IMR-90 (cell line): ENCODE measurements at places on chromosomes 12 and 14. TPM values are rescaled to one million over a fixed set of nuclear protein-coding genes. Genes with fewer than 3 reads are reported as not detected.

DNA sequence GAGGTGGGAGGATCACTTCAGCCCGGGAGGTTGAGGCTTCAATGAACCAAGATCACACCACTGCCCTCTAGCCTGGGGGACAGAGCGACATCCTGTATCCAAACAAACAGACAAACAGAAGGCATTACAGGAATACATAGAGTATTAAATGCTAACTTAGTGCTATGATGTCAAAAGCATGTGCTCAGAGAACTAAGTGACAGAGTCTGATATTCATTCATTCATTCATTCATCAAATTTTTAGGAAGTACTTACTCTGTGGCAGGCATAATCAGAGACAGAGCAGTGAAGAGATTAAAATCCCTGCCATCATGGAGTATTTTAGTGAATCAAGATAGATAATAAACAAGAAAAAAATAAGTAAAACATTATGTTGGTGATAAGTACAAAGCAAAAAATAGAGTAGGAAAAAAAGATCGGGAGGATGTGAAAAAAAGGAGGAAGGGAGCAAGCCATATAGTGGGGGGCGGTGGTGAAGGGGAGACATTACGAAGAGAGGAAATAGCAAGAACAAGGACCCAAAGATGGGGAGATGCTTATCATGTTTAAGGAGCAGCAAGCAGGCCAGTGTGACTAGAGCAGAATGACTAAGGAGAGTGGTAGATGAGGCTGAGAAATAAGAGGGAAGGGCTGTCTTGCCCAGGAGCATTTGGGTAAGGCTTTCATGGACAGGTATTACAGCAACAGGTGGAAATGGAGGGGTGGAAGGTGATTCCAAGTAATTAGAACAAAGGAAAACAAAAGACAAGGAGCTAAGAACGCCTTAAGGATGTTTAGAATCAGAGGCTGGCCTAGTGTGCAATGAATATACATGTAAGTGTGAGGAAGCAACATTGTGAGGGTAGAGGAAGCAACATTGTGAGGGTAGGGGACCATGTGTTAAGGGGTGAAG lies 2.8 kb downstream of the MAP4K5 start:
- peak; percentile 31 for DNase-seq

GRCh38 chr12:46282829-46283228 lies 14.0 kb upstream of the SLC38A1 start:
- DNase-seq: no peak

DNA sequence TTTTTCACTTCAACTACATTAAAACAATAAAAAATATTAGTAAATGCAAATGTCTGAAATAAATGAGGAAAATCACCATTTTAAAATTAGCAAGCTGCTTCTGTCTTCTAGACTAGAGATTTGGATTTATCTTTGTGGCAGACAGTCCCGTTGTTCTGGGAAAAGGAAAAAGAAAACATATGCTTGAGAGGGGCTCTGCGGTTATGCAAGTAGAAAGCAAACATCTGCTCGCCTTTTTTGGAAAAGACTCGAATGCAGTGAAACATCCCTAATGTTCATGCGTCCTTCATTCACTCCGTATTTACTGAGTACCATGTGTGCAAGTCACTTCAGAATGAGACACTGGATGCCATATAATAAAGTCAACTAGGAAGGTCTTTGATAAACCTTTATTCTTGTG lies 44.9 kb downstream of the IFNG start:
- DNase-seq: no peak

GRCh38 chr14:51157012-51157411 lies 62.1 kb upstream of the TRIM9 start:
- peak; percentile 8 for DNase-seq

DNA sequence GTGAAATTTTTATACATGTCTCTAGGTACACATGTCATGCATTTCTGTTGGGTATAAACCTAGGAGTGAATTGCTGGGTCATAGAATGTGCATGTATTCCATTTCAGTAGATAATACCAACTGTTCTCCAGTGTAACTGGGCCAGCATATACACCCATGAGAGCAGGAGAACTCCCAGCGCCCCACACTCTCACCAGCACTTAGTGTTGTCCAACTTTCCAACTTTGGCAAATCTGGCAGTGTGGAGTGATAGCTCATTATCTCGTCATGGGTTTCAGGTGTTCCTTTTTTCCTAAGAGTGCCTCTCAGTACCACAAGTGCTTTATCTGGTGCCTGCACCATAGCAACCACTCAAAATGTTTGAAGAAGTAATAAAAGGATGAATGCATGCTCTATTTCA lies 40.1 kb downstream of the NGB start:
- DNase-seq: no peak

The PPP1R36 gene
- total RNA-seq: 0.28 and 0.54 TPM in 2 replicates

The TAS2R50 gene
- total RNA-seq: 2.3 and 4.4 TPM in 2 replicates

The OASL gene
- total RNA-seq: under 0.01 TPM in 2 replicates
